Natural killer cell (primary cell): ENCODE measurements at places on chromosomes 6 and 20. TPM values are rescaled to one million over a fixed set of nuclear protein-coding genes. Genes with fewer than 3 reads are reported as not detected.
A peak's percentile ranks its signal among the peaks of the same experiment; 100 is the strongest.

Gene OVOL2
- total RNA-seq, result not detected

Gene KCNK16
- total RNA-seq, result not detected

DNA sequence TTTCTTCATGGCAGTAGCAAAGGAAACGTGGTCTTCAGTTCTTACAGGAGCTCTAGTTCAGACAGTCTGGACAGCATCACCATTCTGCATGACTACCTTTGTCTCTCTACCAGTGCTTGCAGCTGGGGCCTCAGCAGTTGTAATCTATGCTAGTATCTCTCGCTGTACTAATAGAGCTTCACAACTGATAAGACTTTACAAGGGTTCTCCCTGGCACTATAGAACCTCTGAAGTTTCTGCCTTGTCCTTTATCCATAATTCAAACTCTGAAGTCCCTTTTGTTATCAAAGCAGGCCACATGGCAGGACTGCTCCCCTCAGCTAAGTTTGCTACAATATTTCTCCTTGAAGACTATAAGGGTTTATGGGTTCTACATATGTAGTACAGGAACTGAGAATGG, 842.1 kb upstream of the ADGRB3 start:
- no peak for DNase-seq

- DNase-seq, result no peak
Observed at GRCh38 chr6:85866370-85866730, 223.7 kb upstream of the SYNCRIP start.

DNA sequence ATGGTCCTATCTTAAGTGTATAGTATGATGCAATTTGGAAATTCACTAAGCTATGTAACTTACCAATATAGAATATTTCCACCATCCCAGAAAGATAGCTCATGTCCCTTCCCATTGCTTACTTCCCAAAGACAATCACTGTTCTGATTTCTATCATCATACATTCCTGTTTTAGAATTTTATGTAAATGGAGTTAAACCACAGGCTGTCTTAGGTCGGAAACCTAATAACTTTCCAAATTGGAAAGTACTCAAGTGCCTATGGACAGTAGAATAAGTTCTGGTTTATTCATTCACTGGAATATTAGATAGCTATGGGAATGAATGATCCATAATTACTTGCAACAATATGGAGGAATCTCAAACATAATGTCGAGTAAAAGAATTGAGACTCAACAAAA, 20.1 kb downstream of the ENPP3 start:
- no peak for DNase-seq

GRCh38 chr6:155223646-155224451, 40.0 kb upstream of the CLDN20 start:
- peak; percentile 52 for DNase-seq

GRCh38 chr20:36101192-36101591, 53.3 kb upstream of the EPB41L1 start:
- DNase-seq, result no peak
